H54 (cell line): ENCODE measurements at places on chromosomes 3 and 15.

GRCh38 chr15:73357999-73358665 lies 10.6 kb downstream of the HCN4 start:
- DNase-seq: no peak

GRCh38 chr3:108437439-108437838 lies 73.0 kb downstream of the MYH15 start:
- DNase-seq: no peak

GRCh38 chr3:167728632-167729323 lies 5.9 kb downstream of the PDCD10 start:
- no peak for DNase-seq

DNA sequence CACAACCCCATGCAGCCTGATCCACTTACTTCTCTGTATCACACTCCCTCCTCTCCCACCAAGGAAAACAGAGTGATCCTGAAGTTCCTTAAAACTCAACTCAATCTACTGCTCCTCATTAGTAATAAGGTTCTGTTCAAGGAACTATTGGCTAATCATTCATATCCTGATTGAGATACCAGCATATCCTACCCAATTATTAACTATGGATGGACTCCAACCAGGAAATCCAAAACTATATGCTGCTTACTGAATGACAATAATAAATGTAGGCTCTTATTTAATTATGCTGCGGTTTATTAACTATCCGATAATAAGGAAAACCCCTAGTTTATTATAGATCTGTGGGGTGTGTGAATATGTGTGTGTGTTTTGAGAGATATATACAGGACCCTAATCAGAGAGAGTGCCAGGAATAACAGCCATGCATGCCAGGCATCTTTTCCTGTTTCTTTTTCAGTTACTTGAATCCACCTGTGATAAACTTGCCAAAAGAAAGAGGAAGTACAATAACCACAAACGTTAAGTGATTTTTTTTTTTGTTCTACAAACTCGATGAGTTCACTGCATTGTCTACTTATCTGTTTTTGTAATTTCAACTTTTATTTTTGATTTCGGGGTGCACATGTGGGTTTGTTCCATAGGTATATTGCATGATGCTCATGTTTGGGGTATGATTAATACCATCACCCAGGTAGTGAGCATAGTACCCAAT lies 1031.7 kb upstream of the CFAP20DC start:
- DNase-seq: no peak

DNA sequence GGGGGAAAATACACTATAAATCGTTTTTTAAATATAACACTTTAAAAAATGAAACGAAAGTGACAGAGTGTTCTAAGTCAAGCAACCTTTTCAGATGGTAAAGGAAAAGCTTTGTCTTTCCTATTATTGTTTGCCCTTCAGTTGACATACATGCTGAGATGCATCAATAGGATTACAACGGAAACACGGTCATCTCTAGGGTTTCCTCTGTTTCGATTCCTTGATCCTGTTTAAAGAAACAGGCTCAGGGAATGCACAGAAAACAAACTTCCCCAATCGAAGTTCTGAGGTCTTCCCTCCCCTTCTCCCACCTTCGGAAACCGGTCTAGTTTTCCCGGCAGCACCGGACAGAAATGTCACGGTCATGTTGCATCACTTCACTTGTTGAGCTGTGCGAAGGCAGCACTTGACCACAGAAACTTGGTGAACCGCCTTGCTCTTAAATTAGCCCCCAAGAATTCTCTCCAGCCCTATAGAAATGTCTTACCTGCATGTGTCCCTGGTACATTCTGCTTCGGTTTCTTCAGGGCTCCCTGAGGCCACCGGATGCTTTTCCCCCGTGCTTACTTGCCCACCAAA lies 556 bp downstream of the PEX5L start:
- DNase-seq: no peak

GRCh38 chr3:193481436-193481835 lies 73.3 kb downstream of the ATP13A4 start:
- DNase-seq: no peak

GRCh38 chr3:61520966-61521628 lies 40.3 kb upstream of the PTPRG start:
- DNase-seq: no peak
